SK-N-DZ (cell line): ENCODE measurements at places on chromosomes 13 and 19.

GRCh38 chr13:100645382-100645781 lies 29.2 kb downstream of the TMTC4 start:
- no peak for DNase-seq

GRCh38 chr19:41919948-41920712 lies 8.1 kb downstream of the ERFL start:
- no peak for DNase-seq

GRCh38 chr19:17455308-17456123 lies 5.2 kb downstream of the NXNL1 start:
- DNase-seq: no peak

DNA sequence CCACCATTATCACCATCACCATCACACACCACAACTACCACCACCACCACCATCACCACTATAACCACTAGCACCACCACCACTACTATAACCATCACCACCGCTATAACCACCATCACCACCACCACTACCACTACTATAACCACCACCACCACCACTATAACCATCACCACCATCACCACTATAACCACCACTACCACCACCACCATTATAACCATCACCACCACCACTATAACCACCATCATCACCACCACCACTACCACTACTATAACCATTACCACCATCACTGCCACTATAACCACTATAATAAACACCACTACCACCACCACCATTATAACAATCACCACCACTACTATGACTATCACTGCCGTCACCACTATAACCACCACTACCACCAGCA lies 173.2 kb downstream of the DCLK1 start:
- DNase-seq: no peak

DNA sequence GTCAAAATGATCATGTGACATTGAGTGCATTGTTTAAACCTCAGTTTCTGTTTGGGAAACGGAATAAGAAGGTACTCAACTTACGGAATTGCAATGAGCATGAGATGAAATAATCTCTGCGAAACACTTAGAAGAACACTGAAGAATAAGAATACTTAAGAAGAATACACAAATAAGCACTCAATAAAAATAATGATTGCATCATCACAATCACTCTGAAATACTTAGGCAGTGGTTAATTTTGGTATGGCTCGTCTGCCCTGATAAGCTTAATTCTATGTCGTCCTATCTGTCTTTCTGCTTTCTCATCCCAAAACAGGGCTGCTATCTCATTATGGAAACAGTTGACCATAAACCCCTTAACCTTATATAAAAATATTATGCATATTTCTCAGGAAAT lies 823.6 kb downstream of the DIAPH3 start:
- no peak for DNase-seq

- DNase-seq: no peak
Measured at GRCh38 chr19:35170359-35171061, 16.0 kb downstream of the FXYD5 start.

GRCh38 chr13:107942030-107942617 lies 273.2 kb downstream of the LIG4 start:
- DNase-seq: no peak

DNA sequence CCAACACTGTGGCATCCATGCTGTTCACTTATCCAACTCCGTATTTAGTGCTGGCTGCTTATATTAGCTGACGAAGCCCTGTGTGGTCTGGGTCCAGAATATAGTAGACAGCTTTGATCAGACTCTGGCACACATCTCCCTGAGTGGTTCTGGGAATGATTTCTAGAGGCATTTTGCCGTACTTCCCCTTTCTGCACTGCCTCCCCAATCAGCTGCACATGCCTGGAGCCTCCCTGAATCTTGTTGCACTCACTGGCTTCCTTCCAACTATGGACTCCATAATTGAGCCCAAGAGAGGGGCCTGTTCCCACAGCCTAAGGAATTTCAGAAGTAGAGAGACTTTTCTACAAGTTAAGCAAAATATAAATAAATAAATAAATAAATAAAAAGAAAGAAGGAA lies 30.4 kb upstream of the PCDH8 start:
- DNase-seq: no peak

- DNase-seq: no peak
Measured at GRCh38 chr13:18943273-18943672, 238.4 kb downstream of the TUBA3C start.

DNA sequence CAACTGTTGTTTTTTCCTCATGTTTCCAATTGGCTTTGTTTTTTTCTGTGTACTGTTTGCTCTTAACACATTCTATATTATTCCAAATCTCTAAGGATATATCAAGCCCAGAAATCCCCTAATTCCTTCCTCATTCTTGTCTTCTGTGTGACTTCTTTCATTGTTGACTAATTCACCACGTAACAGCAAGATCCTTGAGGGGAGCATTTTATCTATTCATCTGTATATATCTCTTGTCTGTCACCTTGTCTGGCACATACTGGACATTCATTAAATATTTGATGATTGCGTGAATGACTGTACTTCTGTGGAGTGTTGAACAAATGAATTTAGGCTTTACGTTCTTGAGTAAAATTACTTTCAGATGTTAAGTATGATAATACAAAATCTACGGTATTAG lies 44.8 kb upstream of the OLFM4 start:
- DNase-seq: no peak

GRCh38 chr13:72959643-72960042 lies 99.2 kb upstream of the KLF5 start:
- DNase-seq: no peak
